ENCODE measurements at places on chromosomes 12 and 14.

DNA sequence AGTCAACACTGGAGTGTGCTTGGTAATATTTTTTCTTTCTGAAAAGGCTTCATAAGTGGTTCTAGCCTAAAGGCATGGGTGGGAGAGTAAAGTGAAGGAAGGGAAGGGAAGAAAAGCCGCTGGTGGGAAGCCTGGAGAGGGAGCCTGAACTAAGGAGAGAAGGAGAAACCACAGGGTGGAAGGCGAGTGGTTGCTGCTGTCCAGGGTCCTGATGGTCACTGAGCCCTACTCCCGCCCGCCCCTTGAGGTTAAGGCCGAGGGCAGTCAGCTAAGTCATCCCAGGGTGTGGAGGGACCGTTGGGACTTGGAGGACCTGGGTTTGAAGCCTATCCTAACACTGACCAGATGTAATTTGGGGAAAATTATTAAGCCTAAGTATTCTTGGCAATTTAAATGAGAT, 189.1 kb downstream of the PIWIL1 start:
- no peak for DNase-seq

DNA sequence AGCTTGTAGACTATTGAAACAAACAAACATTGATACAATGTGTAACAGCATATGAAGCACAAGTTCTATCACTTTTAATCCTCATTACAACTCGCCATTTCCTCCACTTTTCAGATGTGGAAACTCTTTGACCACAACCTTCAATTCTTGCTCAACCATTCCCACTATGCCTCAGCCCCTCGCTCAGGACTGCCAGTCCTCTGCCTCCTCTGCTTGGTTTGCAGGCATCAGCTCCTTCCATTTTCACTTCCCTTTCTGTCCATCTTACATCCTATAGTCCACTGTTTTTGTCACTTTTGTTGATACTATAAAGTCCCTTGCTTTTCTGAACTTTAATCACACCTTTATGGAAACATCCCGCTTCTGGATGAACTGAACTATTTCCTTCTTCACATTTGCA, 28.2 kb upstream of the CD27 start:
- no peak for DNase-seq

DNA sequence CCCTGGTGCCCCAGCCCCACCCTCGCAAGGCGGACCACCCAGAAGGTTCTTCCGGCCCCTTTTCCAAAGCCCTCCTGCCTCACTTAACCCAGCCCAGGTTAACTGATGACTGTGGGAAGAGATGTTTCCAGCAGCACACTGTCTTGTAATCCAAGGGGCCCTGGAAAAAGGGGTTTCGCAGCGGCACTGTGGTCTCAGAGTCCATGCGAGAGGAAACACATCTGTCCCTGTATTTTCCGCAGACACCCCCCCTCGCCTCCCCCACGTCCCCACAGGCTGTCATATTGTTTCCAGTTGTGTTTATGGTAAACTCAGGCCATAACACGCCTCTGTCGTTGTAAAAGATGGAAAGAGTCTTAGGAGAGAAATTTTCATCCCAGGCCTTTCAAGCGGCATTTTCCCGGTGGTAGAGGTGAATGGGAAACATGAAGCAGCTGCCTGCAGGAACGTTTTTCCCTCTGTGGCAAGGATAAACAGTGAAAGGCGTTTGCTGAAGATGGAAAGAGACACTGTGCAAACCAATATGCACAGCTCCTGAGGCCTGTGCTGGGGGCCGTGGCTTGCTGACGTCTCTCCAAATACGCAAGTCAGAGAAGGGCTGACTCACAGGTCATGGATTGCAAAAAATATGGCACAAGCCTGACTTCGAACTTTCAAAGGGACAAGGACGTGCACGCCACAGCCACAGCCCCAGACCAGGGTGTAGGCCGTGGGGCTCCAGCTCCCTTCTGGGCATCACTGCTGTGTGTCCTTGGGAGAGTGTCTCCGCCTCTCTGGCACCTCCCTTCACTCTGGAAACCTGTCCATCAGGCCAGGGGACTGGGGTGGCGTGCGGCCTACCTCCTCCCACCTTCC, 22.5 kb upstream of the FZD10 start:
- DNase-seq, result no peak

DNA sequence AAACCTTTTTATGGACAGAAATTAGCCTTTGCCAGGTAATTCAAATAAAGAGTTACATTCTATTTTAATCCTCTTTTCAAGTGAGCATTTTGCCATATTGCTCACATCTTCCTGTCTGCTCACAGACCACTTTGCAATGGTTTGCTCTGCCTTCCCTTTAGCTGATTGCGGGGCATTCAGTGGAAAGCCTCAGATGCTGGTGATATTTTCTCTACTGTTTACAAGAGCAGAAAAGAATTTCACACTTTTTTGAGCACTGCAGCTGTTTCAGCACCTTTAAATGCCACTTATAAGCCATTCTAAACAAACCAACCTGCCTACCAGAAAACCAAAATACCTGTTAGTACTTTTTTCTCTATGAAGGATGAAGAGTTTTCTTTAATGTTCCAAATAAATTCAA, 195.7 kb upstream of the LRIG3 start:
- no peak for DNase-seq

DNA sequence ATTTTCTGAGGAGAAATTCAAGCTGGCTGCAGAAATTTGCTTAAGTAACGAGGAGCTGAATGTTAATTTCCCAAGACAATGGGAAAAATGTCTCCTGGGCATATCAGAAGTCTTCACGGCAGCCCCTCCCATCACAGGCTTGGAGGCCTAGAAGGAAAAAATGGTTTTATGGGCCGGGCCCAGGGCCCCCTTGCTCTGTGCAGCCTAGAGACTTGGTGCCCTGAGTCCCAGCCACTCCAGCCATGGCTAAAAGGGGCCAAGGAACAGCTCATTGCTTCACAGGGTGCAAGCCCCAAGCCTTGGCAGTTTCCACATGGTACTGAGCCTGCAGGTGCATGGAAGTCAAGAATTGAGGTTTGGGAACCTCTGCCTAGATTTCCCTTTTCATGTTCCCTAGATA, 24.3 kb upstream of the HSP90AA1 start:
- no peak for DNase-seq
